ENCODE measurements at places on chromosomes 3 and 15.

- DNase-seq = no peak
These were observed 247.7 kb upstream of the GADL1 start for GRCh38 chr3:31142139-31142538.

DNA sequence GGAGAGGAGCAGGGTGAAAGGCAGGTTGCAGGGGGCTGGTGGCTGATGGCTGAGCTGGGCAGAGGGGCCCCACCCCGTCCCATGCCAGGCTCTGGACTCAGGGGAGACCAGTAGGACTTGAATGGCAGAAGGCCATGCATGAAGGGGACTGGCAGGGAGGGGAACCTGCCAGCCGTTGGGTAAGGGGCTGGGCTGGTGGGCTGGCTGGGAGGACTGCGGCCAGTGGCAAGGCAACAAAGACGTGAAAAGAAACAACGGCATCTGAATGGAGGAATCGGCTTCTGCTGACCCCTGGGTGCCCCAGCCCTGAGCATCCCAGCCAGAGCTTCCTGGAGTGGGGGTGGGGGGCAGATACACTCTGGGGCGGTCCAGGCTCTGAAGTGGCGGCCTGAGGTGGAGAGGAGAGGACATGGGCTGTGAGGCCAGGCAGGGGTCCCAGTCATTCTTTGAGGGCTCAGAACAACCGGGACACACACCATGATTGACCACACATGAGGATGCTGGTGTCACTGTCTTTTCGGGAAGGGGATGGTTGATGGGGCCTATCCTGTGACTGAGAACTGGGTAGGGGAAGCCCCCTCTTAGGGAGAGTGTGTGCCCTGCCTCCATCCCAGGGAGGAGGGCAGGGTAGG lies 11.7 kb downstream of the GLYCTK start:
- no peak for DNase-seq

DNA sequence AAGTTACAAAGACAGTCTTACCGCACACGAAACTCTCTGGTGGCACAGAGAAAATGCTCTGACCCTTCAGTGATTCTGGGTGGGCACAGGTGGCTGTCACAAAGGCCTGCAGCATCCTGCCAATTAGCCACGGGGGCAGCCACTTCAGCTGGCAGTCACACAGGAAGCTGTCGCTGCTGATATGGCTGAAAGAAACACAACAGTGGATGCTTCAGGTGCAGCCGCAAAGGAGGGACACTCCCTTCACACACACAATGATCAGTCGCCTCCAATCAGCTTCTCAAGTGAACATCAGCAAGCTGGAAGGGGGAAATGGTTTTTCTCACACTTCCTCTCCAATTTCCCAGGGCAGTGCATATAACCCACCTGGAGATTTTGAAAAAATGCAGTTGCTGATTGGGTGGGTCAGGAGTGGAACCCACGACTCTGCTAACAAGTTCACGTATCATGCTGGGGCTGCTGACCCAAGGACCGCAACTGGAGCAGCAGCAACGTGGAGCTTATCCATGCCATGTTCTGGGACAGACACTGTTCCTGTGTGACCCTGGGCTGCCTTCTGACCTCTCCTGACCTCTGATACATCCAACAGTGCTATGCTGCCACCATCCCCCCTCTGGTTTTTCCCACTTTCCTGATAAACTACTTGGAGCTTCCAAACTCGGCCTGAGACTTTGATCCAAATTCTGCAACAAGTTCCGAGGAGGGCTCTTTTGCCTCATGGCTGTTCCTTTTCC lies 106.6 kb downstream of the LRIG1 start:
- no peak for DNase-seq

DNA sequence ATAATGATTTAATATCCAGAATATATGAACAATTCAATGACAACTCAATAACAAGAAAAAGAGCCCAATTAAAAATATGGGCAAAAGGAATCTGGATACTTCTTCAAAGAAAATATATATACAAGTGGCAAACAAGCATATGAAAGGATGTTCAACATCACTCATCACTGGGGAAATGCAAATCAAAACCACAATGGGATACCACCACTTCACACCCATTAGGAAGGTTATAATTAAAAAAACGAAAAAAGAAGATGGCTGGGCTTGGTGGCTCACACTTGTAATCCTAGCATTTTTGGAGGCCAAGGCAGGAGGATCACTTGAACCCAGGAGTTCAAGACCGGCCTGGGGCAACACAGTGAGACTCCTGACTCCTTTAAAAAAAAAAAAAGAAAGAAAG lies 4.1 kb downstream of the CCDC12 start:
- no peak for DNase-seq

DNA sequence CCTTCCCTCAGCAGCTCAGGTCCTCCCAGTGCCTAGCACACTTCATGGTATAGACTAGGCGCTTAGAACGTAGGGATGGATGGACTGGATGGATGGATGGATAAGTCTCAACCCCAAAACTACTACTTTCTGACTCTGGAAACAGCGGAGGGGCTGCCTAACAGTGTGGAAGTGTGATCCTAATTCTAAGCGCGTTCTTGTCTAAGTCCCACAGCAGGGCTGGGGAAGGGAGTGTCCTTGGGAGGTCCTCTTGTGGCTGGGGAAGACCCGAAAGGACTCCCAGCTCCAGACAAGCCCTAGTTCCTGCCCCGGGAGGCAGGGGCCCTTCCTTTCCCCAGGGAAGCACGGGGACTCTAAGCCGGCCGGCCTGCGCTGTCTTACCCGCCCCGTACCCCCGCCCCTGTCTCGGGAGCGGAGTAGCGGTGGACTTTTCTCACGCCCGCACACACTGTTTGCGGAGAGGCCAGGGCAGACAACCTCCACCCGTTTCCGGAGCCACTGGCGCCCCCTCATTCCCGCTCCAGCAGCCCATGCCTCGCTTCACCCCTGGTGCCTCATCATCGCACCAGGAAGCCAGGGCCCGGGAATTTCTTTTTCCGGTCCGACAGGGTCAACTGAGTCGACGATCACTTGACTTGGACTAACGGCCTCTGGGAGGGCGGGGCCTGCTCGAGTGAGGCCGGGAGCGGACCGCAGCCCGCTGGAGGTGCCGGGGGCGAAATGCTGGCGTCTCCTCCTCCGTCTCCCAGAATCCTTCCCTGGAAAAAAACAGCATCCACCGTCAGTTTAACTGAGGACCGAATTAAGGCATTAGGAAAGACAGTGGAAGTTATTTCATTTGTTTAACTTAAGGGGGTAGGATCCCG lies 133.3 kb downstream of the TBC1D2B start:
- no peak for DNase-seq

DNA sequence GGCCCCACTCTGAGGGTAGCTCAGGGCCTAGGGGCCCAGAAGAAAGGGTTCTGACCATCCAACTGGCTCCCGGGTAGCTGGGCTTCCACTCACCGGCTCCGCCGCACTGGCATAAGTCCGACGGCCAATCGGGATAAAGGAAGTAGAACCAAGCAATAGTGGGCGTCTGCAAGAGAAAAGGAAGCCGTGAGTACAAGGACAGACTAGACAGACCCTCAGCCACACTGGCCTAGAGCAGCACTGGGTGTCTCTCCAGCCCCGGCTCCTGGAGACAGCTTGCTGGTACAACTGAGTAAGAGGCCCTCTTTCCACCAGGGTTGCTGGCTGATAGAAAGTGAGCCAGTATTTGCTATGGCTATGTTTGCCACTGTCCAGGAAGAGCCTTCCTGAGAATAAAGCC lies 22.4 kb downstream of the BDH1 start:
- no peak for DNase-seq

GRCh38 chr3:143737065-143737464 lies 111.2 kb downstream of the SLC9A9 start:
- no peak for DNase-seq

DNA sequence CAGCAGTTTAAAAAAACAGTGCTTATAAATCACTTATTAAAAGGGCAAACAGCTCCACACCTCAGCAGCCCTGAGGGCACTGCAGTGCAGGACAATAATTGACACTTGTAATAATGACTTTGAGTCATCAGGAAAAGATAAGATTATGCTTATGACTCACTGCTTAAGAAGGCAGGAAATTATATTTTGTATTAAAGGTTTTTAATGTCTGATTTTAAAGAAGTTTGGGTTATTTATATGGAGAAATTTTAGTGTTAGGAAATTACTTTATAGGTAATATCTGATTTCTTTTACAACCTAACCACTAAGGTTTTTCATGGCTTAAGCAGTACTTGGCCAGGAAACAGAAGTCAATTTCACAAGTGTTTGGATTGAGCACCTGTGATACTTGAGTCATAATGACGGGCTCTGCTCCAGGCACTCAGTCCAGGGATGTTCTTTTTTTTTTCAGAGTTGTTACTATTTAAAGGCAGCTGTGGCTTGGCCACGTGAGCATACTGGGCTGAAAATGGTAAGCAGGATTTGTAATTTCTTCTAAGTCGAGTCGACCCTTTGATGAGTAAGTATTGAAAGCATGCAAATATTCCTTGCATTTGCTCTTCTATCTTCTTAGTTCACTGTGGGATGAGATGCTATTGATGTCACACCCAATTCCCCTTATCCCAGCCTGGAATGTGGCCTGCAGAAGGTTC lies 21.6 kb upstream of the SLC6A20 start:
- no peak for DNase-seq

GRCh38 chr3:128237348-128238183 lies 84.3 kb downstream of the EEFSEC start:
- DNase-seq = no peak

DNA sequence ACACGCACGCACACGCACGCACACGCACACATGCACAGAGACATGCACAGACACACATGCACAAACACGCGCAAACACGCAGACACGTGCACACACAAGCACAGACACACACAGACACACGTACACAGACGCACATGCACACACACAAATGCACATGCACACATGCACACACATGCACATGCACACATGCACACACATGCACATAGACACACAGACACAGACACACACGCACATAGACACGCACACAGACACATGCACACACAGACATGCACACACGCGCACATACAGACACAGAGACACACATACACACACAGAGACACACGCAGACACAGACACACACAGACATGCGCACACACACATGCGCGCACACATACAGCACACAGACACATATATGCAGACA lies 26.4 kb upstream of the PIGZ start:
- DNase-seq = no peak

- no peak for DNase-seq
These were observed 216.2 kb upstream of the UBE2E2 start for GRCh38 chr3:22986958-22987357.

- DNase-seq = peak; percentile 1
These were observed 5.3 kb downstream of the TUBGCP4 start for GRCh38 chr15:43376017-43376705.

DNA sequence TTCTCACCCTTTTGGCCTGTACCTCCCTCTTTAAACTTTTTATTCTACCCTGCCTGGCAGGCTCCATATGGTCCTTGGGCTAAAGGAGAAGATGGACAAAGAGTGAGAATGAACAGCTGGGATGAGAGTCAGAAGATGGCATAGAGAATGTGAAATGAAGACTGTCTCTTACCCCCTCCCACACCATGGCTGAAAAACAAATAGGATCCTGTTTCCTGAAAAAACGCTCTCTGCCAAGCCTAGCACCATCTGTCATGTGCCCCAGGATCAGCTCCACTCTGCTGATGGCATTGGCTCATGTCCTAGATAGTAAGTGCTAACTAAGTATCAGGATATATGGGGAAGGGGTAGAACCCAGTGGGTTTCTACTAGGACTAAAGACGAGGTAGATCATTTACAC lies 238.6 kb downstream of the MEX3B start:
- no peak for DNase-seq

GRCh38 chr15:78425643-78426042 lies 12.4 kb upstream of the IREB2 start:
- no peak for DNase-seq

DNA sequence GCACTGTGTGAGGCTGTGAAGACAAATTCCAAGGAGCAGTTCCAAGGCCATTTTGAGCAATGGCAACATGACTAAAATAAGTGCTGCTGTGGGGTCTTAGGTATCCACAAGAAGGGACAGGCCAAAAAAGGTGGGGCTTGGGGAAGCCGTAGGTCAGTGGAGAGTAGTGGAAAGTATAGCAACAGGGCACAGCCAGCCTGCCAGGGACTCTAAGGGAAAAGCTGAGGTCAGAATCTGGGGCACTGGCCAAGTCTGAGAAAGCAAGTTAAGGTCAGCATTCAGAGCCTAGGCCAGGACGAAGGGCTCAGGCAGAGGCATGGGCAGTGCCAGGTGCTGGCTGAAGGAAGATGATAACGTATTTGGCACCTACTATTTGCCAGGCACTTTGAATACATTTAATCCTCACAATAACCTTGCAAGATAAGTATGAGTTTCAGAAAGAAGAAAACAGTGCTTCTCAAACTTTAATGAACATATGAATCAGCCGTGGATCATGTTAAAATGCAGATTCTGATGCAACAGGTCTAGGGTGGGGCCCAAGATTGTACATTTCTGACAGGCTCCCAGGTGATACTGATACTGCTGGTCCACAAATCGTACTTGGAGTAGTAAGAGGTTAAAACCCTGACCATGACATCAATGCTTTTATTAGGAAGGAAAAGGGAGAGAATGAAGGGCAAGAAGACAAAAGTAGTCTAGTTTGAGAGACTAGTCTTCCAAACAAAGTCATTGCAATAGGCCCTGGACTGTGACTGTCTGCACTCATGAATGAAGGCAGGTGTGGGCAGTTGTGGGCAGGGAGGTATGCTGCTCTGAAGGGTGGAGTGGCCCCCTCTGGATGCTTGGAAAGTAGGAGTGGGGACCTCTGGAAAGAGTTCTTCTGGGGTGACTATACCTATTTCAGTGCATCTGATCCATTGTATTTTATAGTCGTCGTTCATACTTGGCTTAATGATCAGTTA lies 106.3 kb upstream of the ANKRD28 start:
- no peak for DNase-seq

DNA sequence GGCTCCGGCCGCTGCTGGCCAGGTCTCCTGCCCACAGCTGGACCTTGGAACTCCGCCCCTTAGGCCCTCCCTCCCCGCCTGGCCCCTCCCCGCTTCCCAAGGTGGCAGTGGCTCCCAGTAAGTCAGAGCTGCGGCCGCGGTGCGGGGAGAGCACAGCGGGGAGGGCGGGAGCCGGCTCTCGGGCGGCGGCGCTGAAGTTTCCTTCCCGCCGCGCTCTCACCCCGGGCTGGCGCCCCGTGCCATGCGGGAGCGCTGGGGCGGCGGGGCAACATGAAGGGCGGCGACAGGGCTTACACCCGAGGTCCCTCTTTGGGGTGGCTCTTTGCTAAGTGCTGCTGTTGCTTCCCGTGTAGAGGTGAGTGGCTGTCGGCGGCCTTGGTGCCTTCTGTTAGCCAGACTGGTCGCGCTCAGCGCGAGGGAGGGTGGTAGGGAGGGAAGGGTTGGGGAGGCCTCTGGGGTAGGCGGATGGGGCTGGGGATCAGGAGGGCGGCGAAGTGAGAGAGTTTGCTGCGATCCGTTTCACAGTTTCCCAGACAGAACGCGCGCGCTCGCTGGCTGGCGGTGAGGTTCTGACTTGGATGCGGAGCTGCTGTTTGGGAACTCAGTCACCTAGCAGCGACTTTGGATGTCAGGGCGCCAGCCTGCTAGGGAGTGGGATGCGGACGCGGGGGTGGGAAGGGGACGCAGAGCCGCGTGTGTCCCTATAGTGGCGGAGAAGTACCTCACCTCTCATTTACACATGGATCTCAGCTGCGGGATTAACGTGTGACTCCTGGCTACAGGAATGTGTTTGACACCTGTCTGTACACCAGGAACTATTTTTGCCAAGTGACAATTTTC lies 145.5 kb upstream of the UMPS start:
- no peak for DNase-seq

GRCh38 chr15:72585476-72586058 lies 68.9 kb upstream of the GOLGA6B start:
- no peak for DNase-seq

GRCh38 chr3:188686324-188686723 lies 485.4 kb upstream of the TPRG1 start:
- no peak for DNase-seq
